Fibroblast of upper back skin (primary cell): ENCODE measurements at places on chromosomes 5 and 9.

DNA sequence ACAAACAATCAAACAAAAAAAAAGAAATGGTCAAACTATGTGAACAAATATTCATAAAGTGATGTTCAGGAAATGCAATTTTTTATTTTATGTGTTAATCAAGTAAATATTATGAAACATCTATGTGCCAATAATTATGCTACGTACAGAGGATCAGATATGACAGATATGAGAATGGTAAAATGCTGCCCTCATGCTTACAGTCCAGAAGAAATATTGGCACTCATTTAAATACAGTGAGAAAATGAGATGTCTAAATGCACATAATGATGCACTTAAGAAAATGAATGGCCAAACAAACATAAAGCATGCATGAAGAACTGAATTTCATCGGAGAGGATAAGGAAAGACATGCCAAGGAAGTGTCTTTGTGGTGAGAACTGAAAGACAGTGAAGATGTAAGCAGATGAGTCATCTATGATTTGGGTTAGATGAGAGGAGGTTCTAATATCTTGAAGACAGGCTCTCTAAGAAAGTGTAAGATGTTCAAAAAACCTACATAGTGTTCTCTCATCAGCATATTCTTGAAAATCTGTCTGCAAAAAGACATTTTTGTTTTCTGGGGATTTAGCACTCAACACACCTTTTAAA is 1231.1 kb upstream of the ACO1 start:
- peak; percentile 12 for DNase-seq

DNA sequence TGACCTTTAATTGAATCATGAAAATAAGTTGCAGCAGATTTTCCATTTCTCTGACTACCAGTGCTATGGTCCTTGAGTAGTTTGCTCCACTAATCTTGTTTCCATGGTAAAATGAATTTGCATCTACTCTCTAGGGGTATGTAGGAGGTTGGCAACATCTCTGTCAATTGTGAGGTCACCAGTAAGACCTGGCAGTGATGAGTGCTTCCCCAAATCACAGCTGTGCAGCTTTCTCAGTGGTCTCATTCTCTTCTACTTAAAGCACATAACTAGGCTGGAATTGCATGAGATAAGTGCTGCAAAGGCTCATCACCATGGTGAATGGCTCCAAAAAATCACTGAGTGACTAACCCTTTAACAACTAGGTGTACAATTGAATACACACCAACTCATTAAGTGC is 36.3 kb downstream of the ADAMTS19 start:
- DNase-seq, result no peak

DNA sequence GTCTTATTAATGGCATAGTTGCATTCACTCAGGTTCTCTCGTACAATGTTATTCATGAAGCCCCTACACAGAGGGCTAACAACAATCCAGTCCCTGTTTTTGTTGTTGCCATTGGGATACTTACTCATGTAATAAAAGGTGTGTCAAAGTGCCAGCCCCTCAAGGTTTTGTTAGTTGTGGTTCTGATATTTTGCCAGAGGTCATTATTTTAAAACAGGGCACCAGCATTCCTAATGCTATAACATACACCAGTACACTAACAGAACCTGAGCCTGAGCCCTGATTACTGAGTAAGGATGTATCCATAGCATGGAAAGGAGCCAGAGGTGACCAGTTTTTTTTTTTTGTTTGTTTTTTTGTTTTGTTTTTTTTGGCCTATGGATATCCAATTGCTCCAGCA is 50.2 kb downstream of the SMC2 start:
- no peak for DNase-seq

DNA sequence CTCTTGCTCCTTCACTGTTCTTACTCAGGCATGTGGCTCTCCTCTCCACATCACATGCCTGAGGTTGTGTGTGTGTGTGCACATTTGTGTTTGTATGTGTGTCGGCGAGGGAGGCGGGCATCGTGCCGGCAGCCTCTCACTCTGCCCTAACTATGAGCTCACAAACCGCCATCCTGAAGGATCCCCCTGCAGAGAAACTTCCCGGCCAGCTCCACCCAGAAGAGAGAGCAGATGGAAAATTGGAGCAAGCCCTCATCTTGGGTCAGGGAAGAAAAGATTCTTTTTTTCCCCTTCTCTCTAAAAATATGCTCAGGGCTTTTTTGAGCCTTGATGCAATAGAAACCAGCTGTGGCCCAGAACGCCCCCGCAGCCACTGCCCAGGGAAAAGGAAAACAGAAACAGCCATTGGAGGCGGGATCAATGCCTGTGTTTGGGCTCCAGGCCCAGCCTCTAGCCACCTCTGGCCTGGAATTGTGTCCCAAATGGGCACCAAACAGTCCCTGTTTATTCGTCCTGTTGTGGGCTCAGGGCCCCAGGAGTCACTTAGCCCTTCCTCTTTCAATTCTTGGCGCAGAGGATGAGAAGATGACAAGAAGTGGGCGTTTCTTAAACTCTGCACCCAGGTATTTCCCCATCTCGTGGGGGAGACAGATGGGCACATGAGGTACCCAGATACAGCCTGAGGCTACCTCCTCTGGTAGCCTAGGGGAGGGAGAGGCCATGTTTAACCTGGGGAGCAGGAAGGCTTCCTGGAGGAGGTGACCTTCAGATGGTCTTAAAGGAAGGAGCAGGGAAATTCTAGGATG is 151.5 kb downstream of the RGS3 start:
- DNase-seq, result peak; percentile 75

DNA sequence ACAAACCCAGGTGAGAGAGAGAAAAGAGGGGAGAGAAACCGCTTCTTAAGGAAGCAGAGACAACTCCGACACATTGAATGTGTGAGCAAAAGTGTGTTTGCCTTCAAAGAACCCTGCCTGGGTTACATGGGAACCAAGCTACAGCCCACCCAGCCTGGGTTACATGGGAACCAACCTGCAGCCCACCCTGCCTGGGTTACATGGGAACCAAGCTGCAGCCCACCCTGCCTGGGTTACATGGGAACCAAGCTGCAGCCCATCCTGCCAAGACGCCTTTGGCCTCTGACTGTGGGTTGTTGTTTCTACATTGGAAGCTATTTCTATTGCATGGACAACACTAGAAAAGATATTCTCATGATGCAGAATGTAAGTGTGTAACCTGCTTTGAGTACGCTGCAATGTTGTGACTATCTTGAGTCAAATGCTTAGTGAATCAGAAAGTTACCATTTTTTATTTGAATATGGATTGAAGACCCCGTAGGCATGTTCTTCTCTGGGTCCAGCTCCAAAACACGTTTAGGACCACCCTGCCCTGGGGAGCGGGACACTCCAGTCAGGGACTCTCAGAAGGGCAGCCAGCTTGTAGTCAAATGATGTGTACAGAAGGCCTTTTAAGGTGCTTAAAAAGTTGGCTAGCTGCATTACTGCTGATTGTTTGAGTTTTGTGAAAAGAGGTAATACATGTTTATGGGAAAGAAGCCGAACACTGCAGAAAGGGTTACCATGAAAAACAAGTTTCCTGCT is 39.1 kb upstream of the UNC5A start:
- DNase-seq, result no peak

GRCh38 chr9:117763314-117763713 is 59.1 kb downstream of the TLR4 start:
- peak; percentile 46 for DNase-seq

- no peak for DNase-seq
Observed at GRCh38 chr9:104110509-104110908, 16.4 kb downstream of the SMC2 start.
